ENCODE measurements at places on chromosomes 3 and 15. TPM values are rescaled to one million over a fixed set of nuclear protein-coding genes. Genes with fewer than 3 reads are reported as not detected.

- DNase-seq, result no peak
These were observed 213.5 kb downstream of the NECTIN3 start for GRCh38 chr3:111285184-111285538.

- DNase-seq, result no peak
These were observed 44.0 kb downstream of the CD200 start for GRCh38 chr3:112376992-112377391.

DNA sequence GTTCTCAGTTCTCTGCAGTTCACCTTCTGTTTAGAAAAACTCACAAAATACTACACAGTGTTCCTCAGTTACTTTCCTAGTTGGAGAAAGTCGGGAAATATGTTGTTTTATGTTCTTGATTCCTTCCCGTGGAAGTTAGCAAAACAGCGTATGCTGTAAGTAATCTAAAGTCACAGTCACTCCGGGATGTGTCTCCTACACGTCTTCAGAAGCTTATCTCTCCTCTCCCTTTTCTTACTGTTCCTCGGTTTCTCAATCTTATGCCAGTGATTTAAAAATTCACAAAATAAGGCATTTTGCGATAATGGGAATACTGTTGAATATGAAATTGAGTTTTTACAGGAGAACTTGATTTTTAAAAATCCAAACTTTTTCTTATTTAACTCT is 1.7 kb downstream of the HEG1 start:
- DNase-seq, result no peak

DNA sequence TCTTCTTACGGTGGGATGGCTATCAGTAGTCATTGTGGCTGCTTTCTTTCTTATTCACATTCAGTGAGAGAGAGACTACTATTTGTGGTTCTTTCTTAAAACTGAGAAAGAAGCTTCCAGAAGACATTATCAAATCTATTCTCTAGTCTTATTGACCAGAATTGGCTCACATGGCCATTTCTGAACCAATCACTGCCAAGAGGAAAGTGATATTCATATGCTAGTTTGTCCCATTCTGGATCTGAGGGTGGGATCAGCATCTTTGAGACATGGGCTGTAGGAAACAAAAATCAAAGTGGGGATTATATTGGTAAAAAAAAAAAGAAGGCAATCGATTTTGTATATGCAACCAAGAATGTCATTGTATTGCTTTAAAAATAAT is 106.4 kb upstream of the RASGRP1 start:
- no peak for DNase-seq

GRCh38 chr3:155342344-155342743 is 48.9 kb upstream of the STRIT1 start:
- DNase-seq, result no peak

GRCh38 chr15:58010983-58011382 is 54.5 kb downstream of the ALDH1A2 start:
- DNase-seq, result no peak

DNA sequence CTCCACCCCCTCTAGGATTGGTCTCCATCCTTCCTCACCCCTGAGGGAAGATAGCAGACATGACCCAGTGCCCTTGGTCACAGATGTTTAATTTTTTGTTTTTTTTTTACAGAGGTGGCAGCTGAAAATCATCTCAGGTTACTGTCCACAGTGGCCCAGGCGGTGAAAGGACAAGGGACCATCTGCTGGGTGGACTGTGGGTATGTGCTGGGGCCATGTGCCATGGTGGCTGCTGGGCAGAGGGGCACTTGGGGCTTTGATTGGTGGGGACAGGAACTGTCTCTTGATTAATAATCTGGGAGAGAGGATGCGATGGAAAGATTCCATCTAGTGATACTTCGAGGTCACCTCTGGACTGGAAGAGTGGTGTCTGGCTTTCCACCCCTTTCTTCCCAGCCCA is 25.4 kb downstream of the PDIA5 start:
- DNase-seq, result no peak

- no peak for DNase-seq
These were observed 354.1 kb upstream of the SGO1 start for GRCh38 chr3:20540066-20540465.

DNA sequence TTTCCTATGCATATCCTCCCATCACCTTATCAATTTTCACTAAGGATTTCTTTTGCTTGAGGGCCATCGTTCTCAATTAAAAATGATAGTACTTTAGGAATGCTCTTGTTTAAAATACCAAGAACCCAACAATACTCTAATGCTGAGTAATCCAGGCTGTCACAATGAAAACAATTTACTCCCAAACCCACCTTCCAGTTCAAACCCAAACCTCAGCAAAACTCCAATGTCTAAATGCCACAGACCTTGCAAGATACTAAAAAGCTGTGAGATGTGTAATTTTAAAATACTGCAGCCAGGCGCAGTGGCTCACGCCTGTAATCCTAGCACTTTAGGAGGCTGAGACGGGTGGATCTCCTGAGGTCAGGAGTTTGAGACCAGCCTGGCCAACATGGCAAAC is 889.8 kb downstream of the ROBO1 start:
- DNase-seq, result no peak

DNA sequence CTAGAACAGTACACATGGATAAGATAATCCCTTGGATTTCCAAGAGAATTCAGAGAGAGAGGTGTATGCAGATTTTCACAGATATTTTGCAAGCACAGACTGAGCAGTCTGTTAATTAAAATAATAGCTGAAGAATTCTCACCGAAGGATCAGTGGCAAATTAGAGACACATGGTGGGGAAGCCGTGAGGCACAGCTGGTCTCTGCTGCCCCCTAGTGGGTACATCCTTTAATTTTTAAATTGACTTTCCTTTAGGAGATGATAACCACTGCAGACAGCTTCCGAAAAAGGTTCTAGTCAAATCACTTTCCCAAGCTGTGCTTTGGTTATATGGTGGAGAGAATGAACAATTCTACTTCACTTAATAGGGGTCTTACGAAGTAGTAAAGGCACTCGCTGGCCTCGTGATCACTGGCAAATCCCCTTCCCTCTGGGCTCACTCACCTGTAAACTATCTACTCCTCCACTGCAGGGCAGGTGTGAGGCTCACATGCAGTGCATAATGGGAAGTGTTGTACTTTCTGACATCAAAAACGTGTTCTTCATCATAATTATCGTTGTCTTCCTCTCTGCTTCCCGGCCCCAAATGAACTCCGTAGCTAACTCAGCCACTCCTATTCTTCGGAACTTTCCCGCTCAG is 19.5 kb downstream of the MESD start:
- DNase-seq, result no peak

DNA sequence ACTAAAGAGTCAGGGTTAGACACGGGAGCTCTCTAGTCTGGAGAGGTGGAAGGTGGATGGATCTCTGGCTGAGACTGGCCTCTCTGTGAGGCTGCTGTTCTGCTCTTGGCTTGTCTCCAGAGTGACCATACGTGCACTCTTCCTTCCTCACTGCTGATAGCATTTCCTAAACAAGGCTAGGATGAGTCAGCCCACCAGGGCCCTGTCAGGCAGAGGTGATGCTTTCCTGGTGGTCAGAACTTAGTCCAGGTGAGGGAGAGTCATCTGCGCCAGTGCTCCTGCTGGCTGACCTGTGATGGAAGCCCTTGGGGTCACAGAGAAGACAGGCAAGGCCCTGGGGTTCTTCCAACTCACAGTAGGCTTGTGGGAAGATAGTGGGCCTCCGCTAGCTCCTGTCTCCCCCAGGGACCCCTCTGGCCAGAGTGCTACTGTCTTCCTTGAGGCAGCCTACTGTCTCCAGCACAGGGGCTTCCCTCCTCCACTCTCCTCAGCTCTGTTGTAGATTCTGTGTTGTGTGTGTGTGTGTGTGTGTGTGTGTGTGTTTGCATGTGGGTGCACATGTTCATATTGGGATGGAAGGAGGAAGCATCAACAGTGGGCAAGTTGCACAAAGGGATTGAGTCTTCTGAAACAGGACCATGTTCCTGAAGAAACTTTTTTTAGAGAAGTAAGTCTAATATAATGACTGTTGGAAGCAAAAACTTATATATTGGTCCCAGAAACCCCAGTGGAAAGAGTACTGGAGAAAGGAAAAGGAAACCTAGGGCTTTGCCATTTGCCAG is 16.5 kb downstream of the ALPK3 start:
- DNase-seq, result no peak

The EXD1 gene
- not detected for polyA plus RNA-seq

The CLDN16 gene
- not detected for polyA plus RNA-seq

The CAV3 gene
- 49.3 TPM for polyA plus RNA-seq

The ARHGEF26 gene
- polyA plus RNA-seq, result 0.39 TPM

The CX3CR1 gene
- polyA plus RNA-seq, result 0.03 TPM

The NEK10 gene
- polyA plus RNA-seq, result 4.1 TPM

The ZNF621 gene
- 9.9 TPM for polyA plus RNA-seq

The HYAL1 gene
- 15.1 TPM for polyA plus RNA-seq

The SLC22A14 gene
- 0.18 TPM for polyA plus RNA-seq

The KLHL40 gene
- 306 TPM for polyA plus RNA-seq
